ENCODE measurements at places on chromosomes 4 and X.

DNA sequence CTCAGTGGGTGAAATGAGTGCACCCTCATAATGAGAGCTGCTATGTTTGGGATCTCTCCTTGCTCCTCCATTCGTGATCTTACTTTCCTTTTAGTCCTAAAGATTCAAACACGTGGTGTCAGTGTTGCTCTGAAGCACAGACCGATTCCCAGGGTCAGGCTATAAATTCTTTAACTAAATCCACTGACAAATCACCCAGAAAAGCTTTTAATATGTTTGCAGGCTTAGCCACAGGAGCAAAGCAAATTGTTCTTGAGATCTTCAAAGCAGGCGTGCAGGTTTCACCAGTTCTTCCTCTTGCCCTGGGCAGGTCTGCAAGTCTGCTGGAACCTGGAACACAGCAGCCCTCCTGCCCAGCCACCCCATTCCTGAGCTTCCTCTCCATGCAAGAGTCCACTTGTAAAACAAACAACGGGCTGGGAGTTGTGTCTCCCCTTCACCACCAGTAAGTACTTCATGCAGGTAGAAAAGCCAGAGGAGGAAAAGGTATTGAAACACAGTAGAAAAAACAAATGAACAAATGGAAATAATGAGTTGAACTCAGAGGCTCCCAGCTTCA is 70.1 kb upstream of the ENPP6 start:
- DNase-seq, result peak; percentile 45

GRCh38 chrX:110519906-110520452 is 161.3 kb downstream of the RTL9 start:
- no peak for DNase-seq

- DNase-seq, result peak; percentile 19
Measured at GRCh38 chr4:79576429-79576753, 168.4 kb upstream of the GK2 start.

DNA sequence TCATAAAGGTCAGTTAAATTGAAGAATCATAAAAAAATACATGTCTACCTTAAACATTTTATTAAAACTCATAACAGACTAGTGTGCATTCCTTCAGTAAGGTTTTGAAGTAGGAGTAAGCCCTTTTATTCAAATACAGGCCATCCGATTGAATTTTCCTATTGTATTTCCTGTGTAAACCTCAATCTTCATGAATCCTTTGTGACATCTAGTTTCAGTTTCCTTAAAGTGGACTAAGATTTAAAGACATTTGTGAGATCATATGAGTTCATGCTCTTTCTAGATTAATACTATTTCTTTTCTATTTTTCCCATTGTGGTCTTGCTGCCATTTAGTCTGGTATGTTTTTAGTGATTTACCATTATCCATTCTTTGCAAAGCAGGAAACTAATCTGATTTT is 644.7 kb upstream of the BOD1L1 start:
- DNase-seq, result no peak

GRCh38 chr4:86326400-86326799 is 33.5 kb downstream of the MAPK10 start:
- DNase-seq, result no peak

DNA sequence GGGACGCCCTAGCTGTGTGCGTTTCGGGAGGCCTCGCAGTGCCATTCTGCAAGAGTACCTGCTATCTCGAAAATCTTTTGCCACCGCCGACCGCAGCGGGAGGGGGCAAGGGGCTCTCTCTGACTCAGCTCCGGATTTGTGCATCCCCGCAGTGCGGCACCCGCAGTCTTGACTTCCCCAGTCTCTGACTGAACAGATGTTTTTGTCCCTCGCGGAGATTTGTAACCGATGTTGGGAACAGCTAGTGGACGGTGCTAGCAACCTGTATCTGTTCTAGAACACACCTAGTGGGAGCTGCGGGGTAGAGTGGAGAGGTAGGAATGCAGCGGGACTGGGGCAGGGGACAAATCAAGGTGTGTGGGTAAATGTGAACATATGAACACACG is 17.2 kb downstream of the NKX6-1 start:
- no peak for DNase-seq

- DNase-seq, result no peak
Measured at GRCh38 chrX:9180623-9181022, 146.7 kb upstream of the FAM9B start.

GRCh38 chrX:71109051-71109450 is 2.3 kb downstream of the IL2RG start:
- no peak for DNase-seq

- no peak for DNase-seq
Measured at GRCh38 chr4:26267087-26267486, 53.7 kb upstream of the RBPJ start.

All from iPS-NIHi11 (cell line).